ENCODE measurements at places on chromosomes 12 and 14.

- DNase-seq = no peak
These were observed 11.9 kb downstream of the RHOF start for GRCh38 chr12:121781484-121781997.

GRCh38 chr12:3455312-3455711, 35.7 kb upstream of the PRMT8 start:
- DNase-seq = no peak

- DNase-seq = no peak
These were observed 185.0 kb downstream of the DPF3 start for GRCh38 chr14:72708708-72709475.

DNA sequence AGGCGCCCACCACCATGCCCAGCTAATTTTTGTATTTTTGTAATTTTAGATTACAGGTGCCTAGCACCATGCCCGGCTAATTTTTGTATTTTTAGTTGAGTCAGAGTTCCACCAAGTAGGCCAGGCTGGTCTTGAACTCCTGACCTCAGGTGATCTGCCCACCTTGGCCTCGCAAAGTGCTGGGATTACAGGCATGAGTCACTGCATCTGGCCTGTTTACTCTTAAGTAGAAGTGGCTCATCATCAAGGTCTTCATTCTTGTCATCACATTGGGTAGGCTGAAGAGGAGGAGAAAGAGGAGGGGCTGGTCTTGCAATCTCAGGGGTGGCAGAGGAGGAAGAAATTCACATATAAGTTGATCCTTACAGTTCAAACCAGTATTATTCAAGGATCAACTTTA, 152.4 kb upstream of the ATP2B1 start:
- no peak for DNase-seq

DNA sequence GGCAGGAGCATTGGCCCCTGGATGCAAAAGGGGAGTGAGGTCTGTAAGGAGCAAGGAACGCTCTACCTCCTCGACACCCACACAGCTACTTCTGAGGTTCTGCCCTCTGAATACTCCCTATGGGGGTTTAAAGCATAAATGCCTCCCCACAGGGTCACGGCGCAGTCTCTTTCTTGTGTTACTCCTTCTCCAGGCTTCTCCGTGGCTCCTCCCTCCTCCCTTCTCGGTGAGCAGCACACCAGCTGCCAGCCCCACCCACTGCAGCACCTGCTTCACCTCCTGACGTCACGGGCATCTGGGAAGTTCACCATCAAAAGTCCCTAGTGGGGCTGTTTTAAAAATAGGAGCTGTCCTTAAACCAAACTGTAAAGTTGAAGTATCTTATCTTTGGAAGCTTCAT, 67.3 kb downstream of the SPTB start:
- DNase-seq = no peak

GRCh38 chr12:8038659-8039114, 6.2 kb downstream of the FOXJ2 start:
- DNase-seq = no peak

DNA sequence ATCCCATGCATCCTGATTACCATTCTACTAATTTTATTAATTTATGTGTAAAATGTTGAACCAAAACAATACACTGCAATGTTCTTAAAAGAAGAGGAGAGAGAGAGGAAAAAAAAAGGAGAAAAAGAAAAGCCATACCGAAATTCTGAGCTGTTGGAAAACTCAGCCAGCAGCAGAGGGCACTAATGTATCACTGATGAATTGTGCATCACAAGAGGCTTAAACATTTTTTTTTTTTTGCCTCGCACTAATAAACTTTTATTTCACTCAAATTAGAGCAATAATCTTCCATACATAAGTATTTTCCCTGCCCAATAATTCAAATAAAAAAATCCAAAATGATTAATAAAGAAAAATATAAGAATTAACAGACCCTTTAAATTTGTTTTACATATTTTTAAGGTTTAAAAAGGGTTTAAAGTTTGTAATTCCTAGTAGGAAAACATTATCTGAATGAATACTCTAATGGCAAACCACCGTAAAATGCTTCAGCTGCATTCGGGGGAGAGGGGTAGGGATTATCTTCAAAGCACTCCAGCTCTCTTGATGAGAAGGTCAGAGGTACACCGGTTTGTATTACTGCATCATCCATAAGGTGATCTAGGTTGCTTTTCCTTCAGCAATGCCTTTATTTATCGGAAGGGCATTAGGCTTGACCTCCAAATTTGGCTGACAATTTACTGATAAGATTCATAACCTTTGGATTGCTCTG, 41.9 kb downstream of the ATP23 start:
- peak; percentile 44 for DNase-seq

- DNase-seq = no peak
These were observed 678.4 kb downstream of the MED13L start for GRCh38 chr12:115598871-115599811.

DNA sequence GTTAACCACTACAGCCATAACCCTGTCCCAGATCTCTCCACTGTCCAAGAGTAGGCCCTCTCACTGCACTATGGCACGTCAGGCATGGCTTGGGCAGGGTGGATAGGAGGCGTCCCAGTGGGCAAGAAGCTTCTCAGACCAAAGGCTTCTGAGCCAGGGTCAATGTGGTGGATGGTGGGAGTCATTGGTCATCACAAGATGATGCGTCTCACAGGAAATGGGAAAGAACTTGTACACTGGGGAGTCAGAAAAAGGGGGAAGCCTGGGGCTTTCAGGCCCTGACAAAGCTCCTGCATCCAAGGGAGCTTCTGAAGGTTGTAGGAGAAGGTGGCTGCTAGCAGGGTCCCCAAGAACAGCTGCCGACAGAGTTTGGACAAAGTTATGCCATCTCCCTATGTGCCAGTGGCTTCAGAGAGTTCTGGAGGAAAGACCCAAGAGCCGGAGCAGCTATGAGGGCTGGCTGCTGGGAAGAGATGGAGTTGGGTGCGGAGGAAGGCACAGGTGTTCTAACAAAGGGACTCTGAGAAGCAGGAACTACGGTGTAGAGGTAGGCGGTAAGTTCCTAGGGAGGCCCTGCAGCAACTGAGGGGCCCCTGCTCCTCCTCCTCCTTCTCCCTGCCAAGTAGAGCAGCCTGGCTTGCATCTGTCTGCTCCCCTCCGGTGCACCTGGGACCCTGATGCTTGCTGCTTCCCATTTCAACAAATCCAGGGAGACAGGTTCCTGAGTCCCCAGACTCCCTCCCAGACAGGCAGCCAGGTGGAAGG, 81.1 kb downstream of the ARL6IP4 start:
- DNase-seq = no peak

- no peak for DNase-seq
These were observed 123.6 kb downstream of the VRK1 start for GRCh38 chr14:96920820-96921219.

- DNase-seq = no peak
These were observed 15.2 kb downstream of the PPFIBP1 start for GRCh38 chr12:27539191-27539631.

DNA sequence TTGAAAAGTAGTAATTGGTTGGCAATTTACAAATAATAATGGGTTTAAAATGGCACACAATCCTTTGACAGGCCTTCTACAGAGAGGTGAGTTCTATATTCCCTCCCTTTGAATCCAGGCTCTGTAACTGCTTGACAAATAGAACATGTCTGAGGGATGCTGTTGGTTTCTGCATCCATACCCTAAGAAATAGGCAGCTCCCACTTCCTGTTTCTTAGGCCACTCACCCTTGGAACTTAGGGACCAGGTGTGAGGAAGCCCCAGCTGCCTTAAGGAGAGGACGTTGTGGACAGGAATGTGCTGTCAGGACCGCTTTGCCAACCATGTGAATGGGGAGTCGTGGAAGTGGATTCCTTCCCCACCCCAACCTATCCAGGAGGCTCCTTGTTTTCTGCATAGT, 59.4 kb downstream of the LMNTD1 start:
- DNase-seq = no peak

- no peak for DNase-seq
These were observed 65.3 kb downstream of the DENND5B start for GRCh38 chr12:31525496-31526157.

- DNase-seq = no peak
These were observed 512.4 kb downstream of the TMTC2 start for GRCh38 chr12:83199069-83199468.

GRCh38 chr14:36454599-36455240, 65.3 kb downstream of the NKX2-1 start:
- no peak for DNase-seq

DNA sequence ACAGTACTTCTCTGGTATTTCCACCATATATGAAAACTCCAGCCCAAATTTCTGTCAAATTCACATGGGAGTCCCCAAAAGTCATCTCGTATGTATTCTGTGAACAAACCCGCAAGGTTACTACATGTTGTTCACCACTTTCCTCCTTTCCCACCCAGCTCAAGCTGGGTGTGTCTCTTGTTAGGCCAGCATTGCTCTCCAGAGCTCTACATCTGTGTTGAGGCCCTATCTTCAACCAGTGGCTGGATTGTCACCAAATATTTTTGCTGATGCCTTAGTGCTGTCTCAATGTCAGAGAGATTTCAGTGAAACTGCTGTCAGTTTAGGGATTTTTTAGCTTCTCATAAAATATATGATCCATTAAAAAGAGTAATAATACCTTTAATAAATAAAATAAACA, 230.9 kb downstream of the BTG1 start:
- no peak for DNase-seq

- no peak for DNase-seq
These were observed 251.1 kb downstream of the NAV3 start for GRCh38 chr12:78081590-78082314.

DNA sequence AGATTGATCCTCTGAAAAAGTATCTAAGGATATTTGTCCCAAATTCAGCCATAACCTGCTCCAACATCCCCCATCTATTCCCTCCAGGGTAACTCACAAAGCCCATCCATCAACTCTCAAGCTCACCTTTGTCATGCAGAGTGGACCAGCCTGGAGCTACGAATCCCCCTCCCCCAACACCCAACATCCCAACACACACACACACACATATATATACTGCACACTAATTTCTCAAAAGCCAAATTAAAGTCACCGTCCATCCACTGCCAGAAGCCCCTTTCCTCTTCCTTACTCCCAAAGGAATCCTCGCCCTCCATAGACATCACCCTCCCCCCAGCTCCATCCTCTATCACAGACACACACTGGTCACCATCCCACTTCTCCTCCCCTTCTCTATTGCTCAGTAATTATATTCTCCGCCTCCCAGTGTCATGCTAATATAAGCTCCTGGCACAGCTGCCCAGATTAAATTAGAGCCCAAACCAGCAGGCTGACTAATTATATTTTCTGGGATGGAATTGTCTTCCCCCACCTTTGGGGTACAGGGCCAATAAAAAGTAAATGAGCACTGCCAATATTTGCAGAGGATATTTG, 13.5 kb upstream of the TESPA1 start:
- DNase-seq = no peak

- DNase-seq = no peak
These were observed 741 bp upstream of the CRIP2 start for GRCh38 chr14:105473677-105474482.

DNA sequence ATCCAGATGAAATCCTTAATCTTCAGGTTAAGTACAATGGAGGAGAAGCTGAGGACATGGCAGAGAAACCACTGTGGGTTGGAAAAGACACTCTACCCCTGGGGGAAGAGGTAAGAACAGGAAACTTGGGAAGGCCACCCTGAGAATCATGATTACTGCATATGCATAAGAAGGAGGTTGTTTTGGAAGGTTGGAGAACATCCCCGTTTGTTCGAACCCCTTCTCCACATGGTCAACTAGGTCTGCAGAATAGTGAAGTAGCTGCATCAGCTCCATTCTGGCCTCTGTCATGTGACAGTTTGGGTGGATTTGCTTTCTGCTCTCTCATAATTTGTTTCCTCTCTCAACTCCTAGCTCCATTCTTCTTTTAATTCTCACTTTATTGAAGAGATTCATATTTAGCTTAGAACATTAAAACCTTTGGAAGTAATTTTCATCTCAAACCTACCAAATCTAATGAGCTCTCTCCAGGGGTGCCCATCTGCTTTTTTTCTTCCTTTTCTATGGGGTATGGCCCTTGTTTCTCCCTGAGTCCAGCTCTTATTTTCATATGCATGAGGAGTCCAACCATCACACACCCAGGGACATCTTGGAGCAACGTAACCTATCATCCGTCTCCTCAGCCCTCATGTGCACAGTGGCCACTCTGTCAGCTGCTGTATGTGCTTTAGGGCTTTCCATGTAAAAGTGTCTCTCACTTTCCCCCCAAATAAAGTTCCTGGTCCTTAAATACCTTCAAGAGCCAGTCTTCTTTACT, 820.3 kb downstream of the TMEM121 start:
- DNase-seq = no peak

DNA sequence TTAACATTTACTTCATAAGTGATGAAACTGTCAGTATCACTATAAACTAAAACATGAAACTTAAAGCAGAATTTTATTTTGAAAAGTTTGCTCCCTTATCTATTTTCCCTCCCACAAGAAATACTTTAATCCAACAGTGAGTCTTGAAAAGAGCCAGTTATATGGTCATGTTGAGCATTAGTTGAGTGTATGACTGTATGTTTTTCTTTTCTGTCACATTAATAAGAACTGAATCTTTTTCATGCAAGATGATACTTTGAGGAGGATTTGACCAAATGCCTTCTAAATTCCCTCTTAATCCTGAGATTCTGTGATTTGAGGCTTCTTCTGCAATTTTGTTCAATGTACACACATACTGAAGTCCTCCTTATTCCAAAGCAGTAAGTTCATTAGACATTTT, 33.7 kb upstream of the YARS2 start:
- DNase-seq = no peak

GRCh38 chr12:69602954-69603353, 7.8 kb downstream of the LRRC10 start:
- no peak for DNase-seq

- DNase-seq = peak; percentile 7
These were observed 211.9 kb downstream of the TTC8 start for GRCh38 chr14:89036371-89036770.

DNA sequence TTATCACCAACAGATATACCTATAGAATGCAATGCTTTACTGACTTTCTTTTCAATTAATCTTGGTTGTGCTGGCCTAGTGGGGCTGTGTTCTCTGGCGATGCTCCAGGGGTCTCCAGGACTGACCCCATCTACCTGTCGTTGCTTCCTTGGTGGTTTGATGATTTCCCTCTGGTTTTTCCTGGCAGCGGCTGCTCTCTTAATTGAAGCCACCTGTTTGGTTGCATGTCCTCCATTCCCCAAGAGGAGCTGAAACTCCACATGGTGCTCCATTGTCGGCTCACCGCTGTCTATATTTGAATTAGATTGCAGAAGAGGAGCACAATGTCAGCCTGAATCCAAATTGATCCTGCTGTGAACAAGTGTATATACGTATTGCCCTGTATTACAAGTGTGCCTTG, 7.1 kb upstream of the IFNG-AS1 start:
- no peak for DNase-seq

DNA sequence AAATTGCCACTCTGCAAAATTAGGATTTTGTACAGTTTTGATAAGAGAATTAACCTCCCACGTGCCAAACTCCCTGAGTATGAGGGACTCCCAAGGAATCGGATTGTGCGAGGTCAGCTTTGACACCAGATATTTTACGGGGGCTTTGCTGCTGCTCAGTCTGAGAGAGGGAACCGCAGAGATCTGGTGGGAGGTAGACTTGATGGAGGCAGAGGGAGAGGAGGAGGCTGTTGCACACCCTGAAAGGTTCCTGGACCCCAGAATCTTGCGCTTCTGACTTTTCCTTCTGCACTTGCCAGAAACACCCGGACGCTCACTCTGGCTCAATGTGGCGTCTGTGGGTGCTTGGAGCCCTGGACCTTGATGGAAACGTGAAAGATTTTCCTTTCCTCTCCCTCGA, 83.9 kb downstream of the PAPOLA start:
- no peak for DNase-seq
